CD4-positive, alpha-beta T cell (primary cell): ENCODE measurements at places on chromosomes 1 and 21. TPM values are rescaled to one million over a fixed set of nuclear protein-coding genes. Genes with fewer than 3 reads are reported as not detected.

GRCh38 chr1:111099289-111099688, 40.6 kb downstream of the DRAM2 start:
- no peaks in the 10 kb centered on the region for H3K27me3 ChIP-seq
- no peaks in the 10 kb centered on the region for H3K36me3 ChIP-seq
- no peaks in the 10 kb centered on the region for H3K4me1 ChIP-seq

GRCh38 chr1:242212401-242212800, 213.5 kb upstream of the MAP1LC3C start:
- H3K4me1 ChIP-seq: no peaks in the 10 kb centered on the region
- no peak overlapping the region for H3K27ac ChIP-seq
- no peaks in the 10 kb centered on the region for H3K36me3 ChIP-seq
- no peaks in the 10 kb centered on the region for H3K27me3 ChIP-seq
- DNase-seq: no peak

DNA sequence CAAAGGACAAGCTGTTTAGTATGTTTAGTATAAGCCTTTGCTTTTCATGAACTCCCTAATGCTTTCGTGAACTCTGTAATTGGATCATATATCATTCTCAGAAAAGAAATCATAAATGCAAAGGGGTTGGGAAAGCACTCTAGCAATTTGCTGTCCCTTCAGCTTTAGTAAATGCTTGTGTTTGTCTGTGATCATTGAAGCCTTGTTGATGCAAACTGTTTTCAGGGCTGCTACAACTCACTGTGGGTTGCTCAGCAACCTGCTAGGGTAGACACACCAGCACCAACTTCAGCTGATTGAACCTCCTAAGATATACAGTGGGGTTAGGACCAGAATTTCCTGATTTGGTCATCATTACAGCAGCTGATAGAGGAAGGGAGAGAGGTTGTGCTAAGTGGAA, 95.0 kb downstream of the SGIP1 start:
- no peaks in the 10 kb centered on the region for H3K4me1 ChIP-seq
- H3K27me3 ChIP-seq: no peaks in the 10 kb centered on the region
- H3K27ac ChIP-seq: no peak overlapping the region
- H3K36me3 ChIP-seq: no peaks in the 10 kb centered on the region

DNA sequence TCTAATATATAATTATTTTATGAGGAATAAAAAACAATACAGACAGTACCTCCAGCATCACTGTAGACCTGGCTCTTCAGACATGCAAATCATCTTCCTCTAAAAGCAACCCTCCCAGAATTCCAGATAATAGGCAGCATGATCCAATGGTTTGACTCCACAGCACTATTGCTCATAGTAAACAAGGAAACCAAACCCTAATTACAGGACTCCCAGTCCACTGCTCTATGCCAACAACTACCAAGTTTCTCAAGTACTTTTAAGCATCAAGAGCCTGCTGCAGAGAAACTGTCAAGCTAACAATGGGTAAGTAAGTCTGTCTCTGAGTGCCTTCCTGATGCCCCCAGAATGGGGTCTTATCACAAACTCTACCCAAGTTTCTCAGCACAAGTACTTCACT, 57.2 kb downstream of the EYA3 start:
- H3K36me3 ChIP-seq: peaks cover 15% of the 10 kb centered on the region
- H3K27ac ChIP-seq: no peak overlapping the region
- H3K4me3 ChIP-seq: no peak overlapping the region
- H3K27me3 ChIP-seq: no peaks in the 10 kb centered on the region
- no peaks in the 10 kb centered on the region for H3K4me1 ChIP-seq

DNA sequence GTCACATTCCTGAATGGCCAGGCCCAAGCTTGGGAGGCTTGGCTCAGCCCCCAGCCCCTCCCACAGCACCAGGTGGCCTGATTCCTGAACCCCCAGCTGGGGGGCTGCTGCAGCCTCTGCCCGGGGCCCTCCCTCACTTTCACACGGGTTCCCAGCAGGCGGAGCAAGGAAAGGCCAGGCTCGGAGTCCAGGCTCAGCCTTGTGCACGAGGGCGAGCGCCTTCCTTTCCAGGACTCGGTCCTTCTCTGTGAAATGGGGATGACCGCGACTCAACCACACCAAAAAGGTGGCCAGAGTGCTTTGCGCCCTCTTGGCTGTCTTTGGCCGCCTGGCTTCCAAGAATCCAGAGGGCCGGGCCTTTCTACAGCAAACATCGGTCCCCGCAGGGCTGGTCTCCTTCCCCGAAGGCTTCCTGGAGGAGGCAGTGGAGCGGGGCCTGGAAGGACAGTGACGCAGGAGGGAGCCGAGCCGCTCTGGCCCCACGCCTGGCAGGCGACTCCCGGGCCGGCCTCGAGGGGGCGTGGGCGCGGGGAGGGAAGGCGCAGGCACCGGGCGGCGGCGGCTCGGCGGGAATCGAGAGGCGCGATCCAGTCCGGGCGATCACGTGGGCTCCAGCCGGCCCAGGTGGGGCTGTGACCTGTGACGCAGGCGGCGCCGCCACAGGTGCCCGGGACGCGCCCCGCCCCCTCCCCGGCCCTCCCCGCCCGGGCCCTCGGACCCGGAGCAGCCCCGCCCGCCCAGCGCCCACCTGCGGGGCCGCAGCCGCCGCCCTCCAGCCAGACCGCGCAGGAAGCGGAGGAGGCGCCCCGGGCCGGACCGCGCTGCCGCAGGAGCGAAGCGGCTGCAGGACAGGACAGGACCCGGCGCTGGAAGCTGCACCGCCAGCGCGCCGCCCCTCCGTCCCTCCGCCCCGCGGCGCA, at the start of gene ARHGEF16:
TSS of gene ARHGEF16 (plus strand) at position 775 of the 920 bp plus-strand sequence. CDS start 8,420 bp downstream, outside the sequence.
- H3K4me1 ChIP-seq: peaks cover 22% of the 10 kb centered on the region
- no peak within 1 kb of the TSS for H3K27ac ChIP-seq
- peak; percentile 35 for DNase-seq
- H3K27me3 ChIP-seq: peaks cover 21% of the 10 kb centered on the region

- H3K4me1 ChIP-seq: no peaks in the 10 kb centered on the region
- no peaks in the 10 kb centered on the region for H3K27me3 ChIP-seq
- H3K4me3 ChIP-seq: no peak overlapping the region
Observed at GRCh38 chr1:11031624-11032262, 15.3 kb downstream of the MASP2 start.

DNA sequence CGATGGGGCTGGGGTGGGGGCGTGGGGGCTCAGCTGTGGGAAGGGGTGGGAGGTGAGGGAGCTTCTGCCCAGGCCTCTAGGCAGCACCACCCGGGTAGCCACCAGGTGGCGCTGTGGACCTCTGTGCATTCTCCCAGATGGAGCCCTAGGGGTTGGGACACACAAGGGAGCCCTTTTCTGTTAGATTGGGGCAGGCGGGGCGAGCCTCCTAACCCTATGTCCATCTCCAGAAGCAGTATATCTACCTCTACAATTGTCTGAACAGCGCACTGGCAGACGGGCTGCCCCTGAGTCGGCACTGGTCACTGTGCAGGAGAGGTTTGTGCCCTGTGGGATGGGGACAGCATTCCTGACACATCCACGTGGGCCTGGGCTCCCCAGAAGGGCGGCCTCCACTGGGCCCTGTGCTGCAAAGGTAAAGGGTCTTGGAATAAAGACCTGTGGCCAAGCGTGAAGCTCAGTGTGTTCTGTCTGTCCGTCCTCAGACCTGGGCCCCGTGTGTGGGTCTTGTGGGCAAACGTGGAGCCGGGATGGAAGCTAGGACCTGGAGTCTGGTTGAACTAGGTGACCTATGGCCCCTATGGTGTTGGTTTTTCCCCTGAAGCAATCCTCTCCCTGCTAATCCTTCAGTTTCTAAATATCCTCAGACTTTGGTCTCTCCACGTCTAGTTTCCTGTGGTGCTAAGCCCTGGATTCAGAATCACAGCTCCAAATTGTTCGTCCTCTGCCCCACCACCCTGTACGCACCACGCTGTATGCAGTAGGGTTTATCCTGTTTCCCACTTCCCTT, 4.4 kb upstream of the LGR6 start:
- H3K27ac ChIP-seq: no peak overlapping the region
- no peak overlapping the region for H3K4me3 ChIP-seq
- DNase-seq: peak; percentile 61
- peaks cover 15% of the 10 kb centered on the region for H3K27me3 ChIP-seq

The RSPO1 gene
- total RNA-seq: not detected

The LCE1B gene
- not detected for total RNA-seq

The LCE1F gene
- not detected for total RNA-seq

The ACKR1 gene
- total RNA-seq: not detected

The CLIC6 gene
- total RNA-seq: not detected

The WNT4 gene
- not detected for total RNA-seq
